ENCODE measurements at places on chromosomes 13 and 19.

- DNase-seq: no peak
Observed at GRCh38 chr19:28168557-28168956, 1044.4 kb downstream of the UQCRFS1 start.

DNA sequence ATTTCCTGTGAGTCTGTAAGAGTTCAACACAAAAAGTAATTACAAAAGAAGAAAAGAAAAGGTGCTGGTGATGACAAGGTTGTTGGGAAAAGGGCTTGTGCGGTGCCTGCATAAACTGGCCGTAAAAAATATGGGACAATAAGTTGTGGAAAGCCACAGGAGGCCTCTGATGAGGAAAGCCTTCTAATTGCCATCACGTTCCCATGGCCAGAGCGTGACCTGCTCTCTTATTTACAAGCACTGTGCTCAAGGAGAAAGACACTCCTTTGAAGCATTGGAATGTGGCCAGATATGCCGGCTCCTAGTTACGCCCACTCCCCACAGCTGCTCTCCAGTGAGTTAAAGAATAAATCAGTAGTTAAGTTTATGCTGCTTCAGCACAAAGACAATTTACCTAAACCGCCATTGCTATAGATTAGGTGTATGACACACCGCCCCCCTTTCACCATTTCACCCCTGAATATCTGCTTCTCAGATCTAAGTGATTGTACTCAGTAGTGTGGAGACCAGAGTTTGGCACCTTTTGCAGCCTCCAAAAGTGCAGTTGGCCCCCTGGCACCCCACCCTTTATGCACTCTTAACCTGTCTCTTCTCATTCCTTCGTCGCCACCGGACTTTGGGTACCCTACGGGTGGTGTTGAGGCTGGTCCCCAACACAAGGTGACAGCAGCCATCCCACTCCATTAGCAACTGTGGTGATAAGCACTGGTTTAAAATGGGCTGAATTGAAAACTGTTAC lies 8.1 kb upstream of the PGLYRP1 start:
- DNase-seq: no peak

DNA sequence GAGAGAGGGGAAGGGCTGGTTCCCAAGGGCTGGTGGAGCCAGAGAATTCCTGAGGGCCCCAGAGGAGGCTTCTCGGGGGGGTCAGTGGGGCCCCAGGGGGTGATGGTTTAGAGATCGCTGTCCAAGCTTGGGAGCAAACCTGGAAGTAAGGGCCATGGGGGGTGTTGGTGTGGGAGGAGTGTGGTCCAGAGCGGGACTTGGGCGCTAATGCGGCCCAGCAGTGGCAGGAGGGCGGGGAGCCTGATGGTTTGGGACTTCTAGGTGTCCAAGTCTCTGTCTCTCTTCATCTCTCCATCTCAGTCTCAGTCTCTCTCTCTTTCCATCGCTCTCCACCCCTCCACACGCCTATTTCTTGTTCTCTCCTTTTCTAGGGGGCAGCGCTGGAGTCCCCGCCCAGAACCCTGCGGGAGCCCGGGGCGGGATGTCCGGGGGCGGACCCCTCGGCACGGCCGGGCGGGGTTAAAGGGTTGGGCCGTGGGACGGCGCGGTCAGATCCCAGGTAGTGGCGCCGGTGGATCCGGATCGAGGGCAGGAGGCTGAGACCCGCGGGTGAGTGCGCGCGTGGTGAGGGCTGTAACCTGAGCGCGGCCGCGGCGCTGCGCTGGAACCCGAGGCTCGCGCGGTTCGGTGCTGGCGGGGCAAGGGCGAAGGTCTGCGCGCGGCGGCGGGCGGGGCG lies at the start of gene CYP4F22:
Gene CYP4F22, plus strand, starts transcription at position 491 of the 676 bp plus-strand sequence. CDS start 16,812 bp downstream, outside the sequence.
- no peak for DNase-seq

DNA sequence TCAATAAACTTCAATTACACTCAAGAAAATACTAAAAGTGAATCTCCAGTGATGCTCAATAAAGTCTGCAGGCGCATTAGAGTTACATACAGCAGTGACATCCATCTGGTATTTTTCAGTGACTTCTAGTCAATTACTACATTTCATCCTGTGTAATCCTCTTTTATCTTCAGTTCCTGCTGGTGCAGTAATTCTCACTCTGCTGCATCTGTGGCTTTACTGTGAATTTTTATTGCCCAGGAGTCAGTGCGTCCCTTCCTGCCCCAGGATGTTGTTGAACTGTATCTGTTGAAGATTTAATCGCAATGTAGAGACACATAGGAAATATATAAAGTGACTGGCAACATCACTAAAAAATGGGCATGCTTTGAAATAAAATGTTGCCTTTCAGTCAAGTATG lies 196.3 kb upstream of the TMTC4 start:
- DNase-seq: no peak

DNA sequence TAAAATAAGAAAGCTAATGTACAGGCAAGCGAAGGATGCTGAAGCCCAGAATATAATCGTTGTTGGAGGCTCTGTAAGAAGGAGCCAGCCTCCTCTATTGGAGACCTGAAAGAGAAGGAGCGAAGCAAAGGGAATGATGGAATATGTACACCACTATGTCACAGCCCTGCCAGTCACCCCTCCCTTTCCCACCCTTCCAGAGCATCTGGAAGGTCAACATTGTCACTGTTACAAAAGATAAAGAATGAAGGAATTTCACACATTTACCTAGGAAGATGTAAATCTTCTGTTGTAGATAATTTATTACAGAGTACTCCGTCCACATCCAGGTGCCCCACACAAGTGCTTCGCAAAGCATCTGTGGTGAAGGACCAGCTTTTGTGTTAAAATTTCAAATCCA lies 39.7 kb upstream of the SACS start:
- no peak for DNase-seq

- no peak for DNase-seq
Observed at GRCh38 chr19:33703438-33703750, 81.6 kb downstream of the CHST8 start.

GRCh38 chr19:45889210-45889885 lies 3.4 kb upstream of the IRF2BP1 start:
- no peak for DNase-seq

- peak; percentile 77 for DNase-seq
Observed at GRCh38 chr19:38049105-38049649, 142.2 kb downstream of the SIPA1L3 start.

DNA sequence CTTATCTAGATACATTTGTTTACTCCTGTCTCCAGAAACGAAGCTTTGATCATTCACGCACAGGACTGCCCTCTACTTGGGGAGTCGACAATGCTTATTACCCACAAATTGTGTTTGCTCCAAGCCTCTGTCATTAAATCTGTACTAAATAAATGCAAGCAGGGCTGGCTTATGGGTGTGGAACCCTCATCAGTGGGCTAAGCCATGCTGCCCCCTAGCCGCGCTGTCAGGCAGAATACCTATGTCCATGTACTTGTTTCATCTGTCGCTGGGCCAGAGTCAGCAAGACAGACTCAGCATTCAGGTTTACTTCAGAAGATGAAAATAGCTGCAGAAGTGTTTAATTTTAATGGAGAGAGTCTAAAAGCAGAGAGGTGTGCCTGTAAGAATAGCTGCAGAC lies 110.0 kb upstream of the PRR20A start:
- DNase-seq: no peak

DNA sequence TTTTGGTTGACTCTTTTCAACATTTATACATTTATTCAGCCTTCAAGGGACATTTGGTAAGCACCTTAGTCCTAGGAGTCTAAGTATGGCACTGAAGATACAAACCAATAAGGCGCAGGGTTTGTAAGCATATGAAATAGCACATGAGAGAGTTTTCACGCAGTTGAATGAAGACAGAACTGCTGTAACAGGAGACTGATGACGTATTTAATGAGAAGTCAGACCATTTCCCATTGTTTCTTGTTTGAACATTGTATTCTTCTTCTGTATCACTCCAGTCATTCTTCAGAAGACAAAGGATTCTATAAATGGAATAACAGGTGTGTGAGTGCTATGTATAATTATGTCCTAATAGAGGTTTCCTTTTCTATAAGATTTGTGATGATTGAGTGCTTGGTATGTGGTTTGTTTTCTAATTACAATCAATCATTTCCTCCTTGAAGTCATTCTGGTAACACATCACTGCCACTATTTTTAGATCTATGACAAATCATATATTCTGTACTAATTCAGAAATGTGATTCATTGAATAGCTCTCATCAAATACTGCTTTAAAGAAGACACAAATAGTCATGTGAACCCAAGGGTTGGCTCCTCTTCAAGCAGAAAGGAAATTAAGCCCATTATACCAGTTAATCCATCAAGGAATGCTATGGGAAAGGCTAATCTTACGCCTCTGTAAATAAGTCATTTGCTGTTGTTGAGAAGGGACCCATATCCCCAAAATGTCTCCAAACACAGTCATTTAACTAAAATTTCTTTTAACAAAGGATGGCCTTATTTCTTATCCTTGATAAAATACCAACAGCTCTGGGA lies 222.8 kb upstream of the NBEA start:
- no peak for DNase-seq

- DNase-seq: no peak
Observed at GRCh38 chr19:35299523-35300338, 7.8 kb downstream of the MAG start.

DNA sequence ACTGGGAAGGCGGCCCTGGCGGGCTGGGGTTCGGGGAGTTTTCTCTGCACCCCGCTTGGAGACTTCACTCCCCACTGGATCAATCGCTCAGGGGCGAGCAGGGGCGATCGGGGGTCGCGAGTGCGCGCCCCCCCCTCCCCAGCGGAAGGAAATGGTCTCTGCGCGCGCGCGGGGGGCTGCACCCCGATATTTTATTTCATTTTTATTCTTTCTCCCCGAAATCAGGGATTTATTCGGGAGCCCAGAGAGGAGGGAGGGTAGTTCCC lies 421 bp downstream of the ARID3A start:
- no peak for DNase-seq

- DNase-seq: no peak
Observed at GRCh38 chr13:92429231-92429630, 797.4 kb upstream of the GPC6 start.

DNA sequence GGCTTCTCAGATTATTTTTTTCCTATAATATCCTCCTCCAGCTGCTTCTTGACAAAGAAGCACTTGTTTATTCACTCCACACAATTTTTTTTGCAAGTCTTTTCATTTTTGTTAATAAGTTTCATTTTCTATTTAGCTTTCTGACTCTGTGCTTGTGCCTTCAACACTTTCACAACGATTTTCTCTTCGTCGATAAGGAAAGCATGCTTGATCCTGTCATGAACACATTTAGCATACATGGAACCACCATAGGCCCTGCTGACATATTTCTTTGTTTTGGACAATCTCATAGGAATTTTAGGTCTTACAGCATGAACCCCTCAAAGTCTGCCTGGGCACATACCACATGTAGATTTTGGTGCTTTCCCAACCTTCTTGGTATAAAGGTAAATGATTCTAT lies 346.0 kb downstream of the KCNRG start:
- no peak for DNase-seq

DNA sequence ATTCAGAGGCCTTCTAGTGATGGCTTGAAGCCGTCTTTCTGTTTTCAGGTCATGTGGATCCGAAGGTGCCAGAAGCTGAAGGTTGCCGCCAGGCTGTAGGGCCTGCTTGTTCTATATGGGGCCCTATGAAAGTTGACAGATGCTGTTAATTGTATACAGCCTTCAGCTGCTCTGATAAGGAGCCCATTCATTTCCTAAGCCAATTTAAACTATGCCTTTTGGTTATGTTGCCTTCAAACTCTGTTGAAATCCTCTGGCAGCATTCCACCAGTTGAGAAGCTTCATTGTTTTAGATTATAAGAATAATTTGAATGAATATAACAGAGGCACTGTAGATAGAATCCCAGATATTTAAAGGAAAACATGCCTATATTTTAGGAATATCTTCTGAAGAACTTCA lies 34.4 kb downstream of the RAP2A start:
- DNase-seq: peak; percentile 20

DNA sequence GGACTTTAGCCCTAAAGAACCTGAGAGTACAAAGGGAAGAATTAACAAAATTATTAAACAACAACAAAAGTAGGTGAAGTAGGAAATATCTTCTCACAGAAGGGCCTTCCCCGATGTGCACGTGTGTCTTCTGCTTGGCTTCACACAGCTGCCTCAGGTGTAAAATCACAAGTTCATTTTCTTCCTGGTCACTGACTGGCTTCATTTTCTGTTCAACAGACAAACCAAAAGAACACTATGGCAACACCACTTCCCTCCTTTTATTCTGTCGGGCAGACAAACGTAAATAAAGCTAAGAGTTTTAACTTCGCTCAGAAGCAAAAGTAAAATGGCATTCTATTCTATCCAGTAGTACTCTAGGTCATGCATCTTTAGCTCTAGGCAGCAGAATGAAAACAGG lies 140.9 kb downstream of the TBC1D4 start:
- DNase-seq: no peak

DNA sequence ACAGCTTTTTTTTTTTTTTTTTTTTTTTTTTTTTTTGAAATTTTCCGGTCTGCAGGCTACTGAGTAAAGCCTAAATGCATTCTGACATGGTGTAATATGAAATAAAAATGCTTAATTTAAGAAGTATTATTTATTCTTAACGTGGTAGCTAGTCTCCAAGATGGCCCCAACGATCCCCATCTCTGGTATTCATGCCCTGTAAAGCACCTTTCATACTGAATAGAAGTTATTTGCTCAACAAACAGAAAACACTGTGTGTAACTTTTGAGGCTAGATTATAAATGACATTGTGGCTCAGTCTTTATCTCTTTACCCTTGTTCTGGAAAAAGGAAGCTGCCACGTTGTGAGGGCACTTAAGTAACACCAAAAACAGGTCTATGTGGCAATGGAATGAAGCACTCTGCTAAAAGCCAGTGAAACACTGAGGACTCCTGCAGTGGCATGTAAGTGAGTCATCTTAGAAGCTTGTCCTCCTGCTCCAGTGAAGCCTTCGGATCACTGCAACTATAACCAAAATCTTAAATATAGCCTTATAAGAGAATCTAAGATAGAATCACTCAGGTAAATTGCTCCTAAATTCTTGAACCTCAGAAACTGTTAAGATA lies 128.7 kb downstream of the UGGT2 start:
- DNase-seq: peak; percentile 77

DNA sequence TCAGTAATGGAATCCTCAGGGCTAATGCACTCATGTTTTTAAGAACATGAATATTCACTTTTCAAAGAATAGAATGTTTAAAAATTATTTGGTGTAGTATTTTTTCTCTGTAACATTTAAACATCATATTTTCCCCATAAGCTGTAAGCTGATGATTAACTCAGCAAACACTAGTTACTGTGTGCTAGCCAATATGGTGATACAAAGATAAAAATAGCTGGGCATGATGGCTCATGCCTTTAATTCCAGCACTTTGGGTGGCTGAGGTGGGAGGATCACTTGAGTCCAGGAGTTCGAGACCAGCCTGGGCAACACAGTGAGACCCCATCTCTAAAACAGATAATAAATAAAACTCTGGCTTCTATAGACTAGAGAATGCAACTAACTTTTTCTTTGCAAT lies 13.2 kb downstream of the RNF17 start:
- no peak for DNase-seq

GRCh38 chr13:66775196-66775595 lies 454.9 kb downstream of the PCDH9 start:
- no peak for DNase-seq

- DNase-seq: peak; percentile 92
Observed at GRCh38 chr13:94073007-94073744, 406.3 kb downstream of the DCT start.
